ENCODE measurements at places on chromosomes 5 and 9.

GRCh38 chr5:141488591-141489561 is at the start of gene PCDHGC5:
Gene PCDHGC5 (plus strand): TSS chr5:141489081. CDS start chr5:141489241, 160 bp downstream.
- DNase-seq = no peak

GRCh38 chr9:125690679-125691078 is 16.3 kb downstream of the MAPKAP1 start:
- no peak for DNase-seq

- DNase-seq = no peak
Measured at GRCh38 chr5:81269751-81270393, 31.5 kb upstream of the ZCCHC9 start.

DNA sequence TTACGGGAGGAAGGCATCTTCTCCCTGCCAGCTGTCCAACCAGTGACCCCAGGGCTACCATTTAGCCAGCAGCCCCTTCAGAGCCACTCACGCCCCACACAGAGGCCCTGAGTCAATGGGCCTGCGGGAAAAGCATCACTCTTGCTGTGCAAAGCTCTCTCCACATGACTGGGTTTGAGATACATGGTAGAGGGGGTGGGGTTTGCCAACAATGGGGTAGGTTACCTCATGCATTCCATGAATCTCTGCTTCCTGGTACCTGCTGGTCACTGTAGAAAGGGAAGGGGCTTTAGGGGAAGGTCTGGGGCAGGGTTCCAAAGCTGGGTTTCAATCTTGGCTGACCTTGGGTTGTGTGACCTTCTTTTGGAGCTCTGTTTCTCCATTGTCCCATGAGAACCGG is 22.9 kb upstream of the TTLL11 start:
- no peak for DNase-seq

DNA sequence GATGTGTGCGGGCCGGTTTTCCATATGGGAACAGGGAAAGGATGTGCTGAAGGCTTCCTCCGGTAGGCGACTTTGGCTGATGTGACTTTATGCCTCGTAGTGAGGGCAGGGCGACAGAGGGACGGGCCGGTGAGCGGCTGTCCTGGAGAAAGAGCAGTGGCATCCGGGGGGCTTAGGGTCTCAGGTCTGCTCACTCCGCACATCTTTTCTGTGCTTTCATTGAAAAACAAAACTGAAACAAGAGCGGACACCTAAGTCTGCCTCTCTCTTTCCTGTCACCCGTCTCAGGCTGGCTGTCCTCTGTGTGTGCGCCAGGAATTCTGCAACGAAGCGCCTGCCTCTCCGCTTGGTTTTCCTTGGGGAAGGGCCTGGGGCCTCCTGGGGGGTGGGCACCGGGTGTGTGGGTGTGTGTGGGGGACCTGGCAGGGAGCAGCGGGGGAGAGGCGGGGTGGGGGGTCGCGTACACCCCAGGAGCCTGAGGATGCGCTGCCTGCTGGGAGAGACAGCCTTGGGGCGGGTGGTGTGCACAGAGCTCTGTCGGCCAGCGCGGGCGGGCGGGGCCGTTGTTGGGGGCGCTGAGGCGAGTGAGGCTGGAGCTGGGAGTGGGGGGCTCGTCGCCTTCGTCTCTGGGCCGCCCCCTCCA is 580 bp upstream of the PRRX2 start:
- DNase-seq = no peak

DNA sequence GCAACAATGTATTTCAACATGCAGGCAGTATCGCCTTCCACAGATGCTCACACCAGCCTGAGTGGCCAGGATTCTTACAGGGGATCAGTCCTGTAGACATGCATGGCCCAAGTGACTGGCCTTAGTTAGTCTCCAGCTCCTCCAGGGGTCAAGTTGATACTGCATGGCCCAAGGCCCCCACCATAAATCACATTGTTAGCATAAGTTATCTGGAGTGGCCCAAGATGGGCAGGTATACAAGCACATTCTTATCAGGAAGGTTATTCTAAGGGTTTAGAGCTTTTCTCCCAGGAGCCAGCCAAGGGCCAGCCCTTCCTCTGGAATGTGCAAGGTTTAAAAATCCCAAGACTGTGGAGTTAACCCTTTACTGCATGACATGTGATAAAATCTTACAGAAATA is 230.9 kb upstream of the NFIL3 start:
- no peak for DNase-seq

DNA sequence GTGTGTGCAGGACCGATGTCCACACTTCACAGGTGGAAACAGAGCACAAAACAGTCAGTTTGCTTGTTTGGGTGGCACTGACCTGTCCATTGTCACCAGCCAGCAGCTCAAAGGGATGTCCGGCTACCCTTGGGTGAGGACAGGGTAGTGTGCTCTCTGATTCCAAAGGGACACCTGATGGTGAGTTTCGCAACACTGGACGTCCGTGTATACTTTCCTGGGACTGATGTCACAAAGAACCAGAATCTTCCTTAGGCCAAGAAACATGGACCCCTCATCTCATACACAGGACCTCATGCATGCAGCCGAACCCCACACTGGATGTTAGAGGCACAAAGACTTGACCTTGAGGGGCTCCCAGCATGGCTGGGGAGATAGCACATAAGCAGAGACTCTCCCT is 22.2 kb upstream of the CPLX2 start:
- DNase-seq = no peak

DNA sequence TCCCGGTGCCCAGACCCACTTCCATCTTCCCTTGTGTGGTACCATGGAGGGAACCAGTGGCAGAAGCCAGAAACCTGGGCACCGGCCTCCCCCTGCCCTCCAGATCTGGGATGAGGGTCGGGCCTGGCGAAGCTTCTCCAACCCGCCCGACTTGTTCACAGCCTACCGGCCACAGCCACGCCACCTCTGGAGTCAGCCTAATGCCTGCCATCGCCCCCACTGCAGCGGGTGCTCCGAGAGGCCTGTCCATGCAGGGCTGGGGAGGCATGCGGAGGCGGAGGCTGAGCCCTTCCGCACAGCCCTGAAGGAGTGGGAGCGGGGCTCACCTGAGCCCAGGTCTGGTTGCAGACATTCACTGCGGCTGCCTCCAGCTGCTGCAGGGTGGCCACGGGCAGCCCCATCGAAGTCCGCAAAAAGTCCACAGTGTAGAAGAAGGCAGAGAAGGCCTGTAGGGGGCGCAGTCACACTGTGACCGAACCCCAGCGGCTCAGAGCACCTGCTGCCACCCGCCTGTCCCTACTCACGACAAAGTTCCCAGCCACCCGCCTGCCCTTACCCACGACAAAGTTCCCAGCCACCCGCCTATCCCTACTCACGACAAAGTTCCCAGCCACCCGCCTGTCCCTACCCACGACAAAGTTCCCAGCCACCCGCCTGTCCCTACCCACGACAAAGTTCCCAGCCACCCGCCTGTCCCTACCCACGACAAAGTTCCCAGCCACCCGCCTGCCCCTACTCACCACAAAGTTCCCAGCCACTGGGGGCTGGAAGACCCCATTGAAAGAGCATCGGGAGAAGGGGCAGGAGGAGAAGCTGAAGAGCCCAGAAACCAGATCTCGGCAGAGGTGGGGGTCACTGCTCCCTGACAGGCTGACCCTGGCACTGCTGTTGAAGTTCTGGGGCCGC is 3.8 kb upstream of the NPDC1 start:
- no peak for DNase-seq

DNA sequence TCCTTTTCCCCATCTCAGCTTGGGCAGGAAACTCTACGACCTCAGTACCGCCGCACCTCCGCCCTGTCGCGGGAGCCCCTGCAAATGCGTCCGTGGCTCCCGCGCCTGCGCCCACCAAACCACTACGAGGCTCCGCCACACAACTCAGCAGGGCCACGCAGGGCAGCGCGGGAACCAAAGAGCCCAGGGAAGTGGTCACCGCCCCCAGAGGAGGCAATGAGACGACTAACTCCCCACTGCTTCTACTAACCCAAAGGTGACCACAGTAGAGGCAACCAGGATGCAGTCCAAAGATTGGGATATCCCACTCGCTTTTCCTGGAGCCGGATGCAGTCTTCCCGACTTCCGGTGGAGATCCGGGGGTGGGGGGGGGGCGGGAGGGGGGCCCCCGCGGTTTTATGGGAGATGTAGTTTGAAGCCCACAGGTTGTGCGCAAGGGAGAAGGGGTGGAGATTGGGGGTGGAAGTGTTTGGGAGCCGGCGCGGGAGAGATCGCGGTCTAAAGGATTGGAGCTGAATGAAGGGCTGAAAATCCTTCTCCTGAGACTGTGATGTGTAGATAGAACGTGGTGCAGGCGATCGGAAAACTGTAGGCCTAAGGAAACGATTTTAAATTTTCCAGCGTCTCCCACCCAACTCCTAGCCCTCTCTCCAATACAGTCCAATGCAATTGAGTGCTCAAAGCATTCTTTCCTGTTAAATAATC is at the start of gene NUDT12:
TSS of gene NUDT12 (minus strand) at position 337 of the 705 bp plus-strand sequence. CDS start 2,541 bp downstream, outside the sequence.
- DNase-seq = peak; percentile 7

- DNase-seq = no peak
Measured at GRCh38 chr5:27208051-27208450, 169.7 kb upstream of the CDH9 start.

- DNase-seq = no peak
Measured at GRCh38 chr9:77926371-77926878, 105.2 kb downstream of the GNAQ start.

DNA sequence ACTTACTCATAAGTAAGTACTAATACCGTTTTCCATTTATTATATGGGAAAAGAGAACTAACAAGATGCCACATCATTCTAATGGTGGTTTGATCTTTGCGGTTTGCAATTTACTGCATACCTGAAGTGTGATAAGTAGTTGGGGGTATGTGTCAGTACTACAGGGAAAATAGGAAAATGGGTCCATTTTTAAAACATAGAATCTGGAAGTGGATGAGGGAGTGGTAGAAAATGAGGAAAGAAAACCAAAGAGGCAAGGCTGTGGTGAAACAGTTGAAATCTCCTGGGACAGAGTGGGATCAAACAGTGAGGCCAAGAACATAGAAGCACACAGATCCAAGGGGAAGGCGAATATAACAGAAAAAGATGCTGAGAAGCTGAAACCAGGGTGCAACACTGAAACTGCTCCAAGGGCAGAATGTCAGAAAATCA is 6.7 kb downstream of the ADAMTSL1 start:
- DNase-seq = no peak

GRCh38 chr5:59149827-59150226 is 567.0 kb downstream of the RAB3C start:
- DNase-seq = no peak

- DNase-seq = no peak
Measured at GRCh38 chr5:58493141-58493540, 1.9 kb downstream of the GAPT start.

- DNase-seq = no peak
Measured at GRCh38 chr5:113338628-113339027, 96.2 kb downstream of the TSSK1B start.

DNA sequence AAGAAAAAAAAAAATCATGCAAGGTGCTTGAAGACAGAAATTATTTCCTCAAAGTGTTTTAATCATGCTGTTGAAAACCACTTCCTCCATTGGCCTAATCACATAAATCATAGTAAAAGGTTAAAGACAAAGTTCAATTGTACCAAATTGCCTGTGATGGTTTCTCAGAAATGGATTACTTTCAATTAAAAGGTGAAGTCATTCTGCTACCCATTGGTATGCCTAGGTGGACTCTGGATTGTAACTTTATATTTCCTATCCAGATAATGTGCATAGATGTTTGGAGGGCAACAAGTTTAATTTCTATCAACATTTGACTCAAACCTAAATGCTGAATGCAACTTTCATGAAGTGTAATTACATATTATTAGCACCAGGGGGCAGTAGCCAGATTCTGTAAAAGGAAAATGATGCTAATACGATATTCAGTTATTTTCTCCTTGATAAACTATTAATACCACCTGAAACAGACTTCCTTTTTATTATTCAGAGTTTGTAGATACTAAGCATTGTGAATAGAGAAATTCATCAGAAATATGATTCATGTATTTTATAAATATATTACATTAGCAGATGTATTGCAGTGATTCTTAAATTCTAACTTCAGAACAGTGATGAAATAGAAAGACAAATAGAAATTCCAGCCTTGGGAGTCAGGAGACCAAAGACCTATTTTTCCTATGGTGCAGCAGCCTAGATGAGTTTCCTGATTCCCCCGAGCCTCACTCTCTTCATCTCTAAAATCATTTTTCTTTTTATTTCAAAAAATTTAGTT is 148.2 kb downstream of the CAAP1 start:
- DNase-seq = no peak

DNA sequence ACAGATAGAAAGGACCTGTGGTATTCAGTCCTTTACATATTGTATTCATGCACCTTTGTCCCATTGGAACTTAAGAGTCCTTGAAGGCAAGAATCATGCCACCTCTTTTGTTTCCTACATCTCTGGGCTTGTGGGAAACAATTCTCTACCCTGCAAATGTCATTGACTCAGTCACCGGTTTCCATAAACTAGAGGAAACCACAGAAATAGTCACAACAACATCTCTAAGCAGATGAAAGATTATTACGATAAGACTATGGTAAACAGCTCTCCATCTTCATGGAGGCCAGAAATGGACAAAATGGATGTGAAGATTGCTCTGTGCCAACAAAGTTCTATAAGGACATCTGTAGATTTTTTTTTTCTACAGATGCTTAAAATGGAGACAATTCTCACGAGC is 165.5 kb downstream of the PIK3R1 start:
- DNase-seq = no peak

DNA sequence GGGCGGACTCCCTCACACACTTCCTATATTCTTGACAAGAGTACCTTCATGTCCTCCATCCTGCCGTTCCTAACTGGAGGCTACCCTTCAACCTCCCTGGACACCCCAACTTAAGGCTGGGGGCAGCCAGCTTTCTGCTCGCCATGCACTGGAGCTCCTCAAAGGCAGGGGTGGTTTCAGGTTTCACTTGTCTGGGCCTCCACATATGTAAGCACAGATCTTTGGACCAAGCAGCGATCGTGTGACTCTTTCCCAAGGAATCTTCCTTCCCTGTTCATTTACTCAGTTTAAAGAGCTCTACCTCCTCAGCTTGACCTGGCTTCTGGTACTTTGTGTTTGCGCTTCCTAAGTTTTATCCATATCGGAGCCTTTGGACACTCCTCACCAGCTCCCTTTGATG is 34.2 kb upstream of the TRPC7 start:
- no peak for DNase-seq

DNA sequence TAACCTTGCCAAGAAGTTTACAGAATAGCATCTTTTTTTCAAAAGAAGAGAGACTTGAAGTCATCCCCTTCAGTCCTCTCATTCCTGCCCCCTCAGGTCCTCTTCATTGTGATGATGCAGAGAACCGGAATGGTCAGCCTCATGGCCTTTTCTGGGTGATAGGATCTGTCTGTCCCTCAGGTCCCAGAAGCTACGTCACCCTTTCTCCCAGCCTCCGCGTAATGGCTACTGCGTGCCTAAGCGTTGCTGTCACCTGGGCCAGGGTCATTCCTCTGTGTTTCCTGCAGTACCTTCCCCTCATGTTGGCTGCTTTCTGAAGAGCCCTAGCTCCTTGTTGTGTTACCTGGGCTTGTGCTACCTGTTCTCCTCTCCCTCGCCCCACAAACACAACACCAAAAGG is 4.7 kb downstream of the PIK3R1 start:
- no peak for DNase-seq

DNA sequence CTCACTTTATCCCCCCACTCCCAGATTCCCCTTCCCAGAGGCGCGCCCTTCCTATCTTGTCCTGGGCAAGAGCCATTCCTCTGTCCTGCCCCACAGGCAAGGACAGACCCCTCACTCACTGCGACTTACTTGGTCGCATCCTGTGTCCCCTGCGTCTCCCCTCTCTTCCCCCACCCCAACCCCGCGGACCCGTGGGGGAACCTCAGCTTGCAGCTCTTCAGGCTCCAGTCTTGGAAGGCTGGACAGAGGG is 542 bp downstream of the GGTA1 start:
- no peak for DNase-seq

GRCh38 chr9:124875501-124875900 is 13.6 kb downstream of the ARPC5L start:
- no peak for DNase-seq

GRCh38 chr9:72473474-72474261 is 47.7 kb upstream of the TMC1 start:
- DNase-seq = no peak
